SJSA1 (cell line): ENCODE measurements at places on chromosomes 11 and 22. TPM values are rescaled to one million over a fixed set of nuclear protein-coding genes. Genes with fewer than 3 reads are reported as not detected.
A peak's percentile ranks its signal among the peaks of the same experiment; 100 is the strongest.

DNA sequence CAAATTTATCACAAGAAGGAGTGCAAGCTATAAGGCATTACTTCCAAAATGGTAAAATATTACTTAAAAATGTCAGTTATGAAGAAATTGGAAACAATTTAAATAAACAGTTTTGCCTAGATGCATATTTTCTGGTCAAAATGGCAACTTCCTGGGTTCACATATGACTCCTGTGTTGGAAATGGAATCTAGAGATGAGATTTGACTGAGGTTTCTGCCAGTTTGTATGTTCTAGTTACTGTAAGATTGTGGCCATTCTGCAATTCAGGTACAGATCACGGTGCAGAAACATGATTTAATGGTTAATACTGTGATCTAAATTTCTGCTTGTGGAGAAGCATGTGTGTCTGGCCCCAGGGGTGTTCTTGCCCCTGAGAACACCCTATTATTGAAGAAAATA is 3.4 kb upstream of the OR4C6 start:
- no peaks in the 10 kb centered on the region for H3K27me3 ChIP-seq
- H3K4me3 ChIP-seq: no peak overlapping the region
- H3K36me3 ChIP-seq: no peaks in the 10 kb centered on the region
- no peak overlapping the region for H3K27ac ChIP-seq
- DNase-seq: no peak

The ISX gene
- total RNA-seq: not detected in 2 replicates

- peak overlapping the region; percentile 61 for H3K27ac ChIP-seq
- H3K27me3 ChIP-seq: no peaks in the 10 kb centered on the region
- peak overlapping the region; percentile 64 for H3K4me3 ChIP-seq
- peaks cover 36% of the 10 kb centered on the region for H3K4me1 ChIP-seq
- peak; percentile 50 for DNase-seq
- H3K36me3 ChIP-seq: 0 out of 2 replicates have a peak, but pooled peaks cover 6% of the 10 kb centered on the region
Measured at GRCh38 chr11:19714387-19715363, 2.0 kb downstream of the NAV2 start.

- no peaks in the 10 kb centered on the region for H3K36me3 ChIP-seq
- no peak overlapping the region for H3K27ac ChIP-seq
- no peaks in the 10 kb centered on the region for H3K4me1 ChIP-seq
- DNase-seq: no peak
- H3K27me3 ChIP-seq: no peaks in the 10 kb centered on the region
- no peak overlapping the region for H3K4me3 ChIP-seq
Measured at GRCh38 chr11:106551744-106552673, 466.3 kb downstream of the GUCY1A2 start.

GRCh38 chr11:57154739-57155138 is 27.0 kb upstream of the LRRC55 start:
- DNase-seq: no peak
- H3K27me3 ChIP-seq: peaks cover 10% of the 10 kb centered on the region; the same call in 1 of the 2 replicates
- no peak overlapping the region for H3K4me3 ChIP-seq
- H3K4me1 ChIP-seq: no peaks in the 10 kb centered on the region

DNA sequence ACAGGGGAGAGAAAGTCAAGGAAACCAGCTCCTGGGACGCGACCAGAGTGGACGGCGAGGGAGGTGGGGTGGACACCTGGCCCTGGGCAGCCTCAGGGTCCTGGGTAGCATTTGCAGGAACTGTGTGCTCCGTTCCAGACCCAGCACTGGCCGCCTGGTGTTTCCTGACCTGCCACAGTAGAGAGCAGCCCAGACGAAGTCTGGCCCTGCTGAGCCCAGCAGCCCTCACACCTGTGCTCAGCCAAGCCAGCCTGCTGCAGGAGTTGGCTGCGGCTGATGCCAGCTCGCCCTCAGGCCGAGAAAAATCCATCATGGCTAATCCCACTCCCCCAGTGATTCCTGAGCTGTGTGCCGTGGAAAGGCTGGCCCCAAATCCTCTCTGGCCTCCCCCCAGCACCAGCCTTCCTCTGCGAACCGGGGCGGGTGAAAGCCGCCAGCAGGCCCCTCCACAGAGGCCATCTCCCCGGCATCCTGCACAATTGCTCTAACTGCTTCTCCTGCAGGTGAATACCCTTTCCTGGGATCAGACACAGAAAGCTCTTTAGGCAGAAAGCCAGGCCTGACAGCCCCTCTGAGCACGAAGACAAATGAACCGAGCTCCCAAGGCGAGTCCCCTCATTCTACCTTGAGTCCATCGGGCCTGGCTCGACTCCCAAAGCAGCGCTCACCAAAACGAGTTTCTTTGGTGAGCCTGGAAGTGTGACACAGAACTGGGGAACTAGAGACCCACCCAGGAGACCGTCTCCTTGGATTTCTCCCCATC is 88.6 kb downstream of the RTL6 start:
- H3K4me3 ChIP-seq: no peak overlapping the region
- H3K27ac ChIP-seq: no peak overlapping the region
- no peaks in the 10 kb centered on the region for H3K27me3 ChIP-seq
- H3K36me3 ChIP-seq: no peaks in the 10 kb centered on the region

- H3K4me1 ChIP-seq: peaks cover 10% of the 10 kb centered on the region
- no peaks in the 10 kb centered on the region for H3K27me3 ChIP-seq
- no peak for DNase-seq
- peaks cover 28% of the 10 kb centered on the region for H3K36me3 ChIP-seq
- no peak overlapping the region for H3K4me3 ChIP-seq
- H3K27ac ChIP-seq: no peak overlapping the region
Measured at GRCh38 chr22:28771195-28771791, 1.2 kb upstream of the CCDC117 start.

GRCh38 chr11:131038597-131038996 is 122.3 kb upstream of the SNX19 start:
- no peak overlapping the region for H3K27ac ChIP-seq
- H3K27me3 ChIP-seq: no peaks in the 10 kb centered on the region
- no peaks in the 10 kb centered on the region for H3K36me3 ChIP-seq
- peaks cover under 1% of the 10 kb centered on the region for H3K4me1 ChIP-seq
- no peak for DNase-seq
- no peak overlapping the region for H3K4me3 ChIP-seq

The LSP1 gene
- 0.50 and 3.4 TPM in 2 replicates for total RNA-seq

The ARHGAP42 gene
- total RNA-seq: 17.2 and 20.3 TPM in 2 replicates

DNA sequence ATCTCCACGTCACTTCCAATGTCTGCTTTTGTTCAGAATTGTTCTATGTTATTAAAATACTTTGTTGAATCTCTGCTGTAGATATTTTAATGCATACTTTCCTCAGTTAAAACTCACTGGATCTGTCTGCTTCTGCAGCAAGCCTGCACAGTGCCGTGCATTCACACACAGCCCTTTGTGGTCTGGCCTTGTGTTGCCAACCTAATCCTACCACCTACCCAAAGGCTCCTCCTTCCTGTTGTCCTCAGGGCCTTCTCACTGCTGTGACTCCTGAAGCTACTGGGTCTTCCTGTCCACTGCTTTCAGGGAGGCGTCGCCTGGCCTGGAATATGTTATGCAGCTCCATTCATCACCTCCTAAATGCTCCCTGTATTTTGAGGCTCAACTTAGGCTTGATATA is 67.0 kb downstream of the PPP6R3 start:
- no peak overlapping the region for H3K4me3 ChIP-seq
- no peaks in the 10 kb centered on the region for H3K27me3 ChIP-seq
- H3K36me3 ChIP-seq: peaks cover 92% of the 10 kb centered on the region
- H3K27ac ChIP-seq: no peak overlapping the region

DNA sequence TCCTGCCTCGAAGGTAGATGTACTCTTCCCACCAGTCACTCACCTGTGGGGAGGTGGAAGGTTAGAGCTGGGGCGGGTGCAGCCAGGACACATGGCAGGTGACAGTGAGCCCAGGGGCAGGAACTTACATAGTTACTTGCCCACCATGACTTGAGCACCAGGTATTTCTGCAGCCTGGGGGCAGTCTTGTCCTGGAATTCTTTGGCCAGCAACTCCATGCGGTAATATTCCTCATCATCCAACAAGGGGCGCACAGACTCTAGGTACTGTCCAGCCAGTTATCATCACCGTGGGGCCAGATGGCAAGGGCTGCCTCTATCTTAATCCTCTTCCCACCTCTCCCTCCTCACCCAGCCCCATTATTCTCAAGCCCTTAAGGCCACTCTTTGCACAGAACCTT is 2.2 kb downstream of the CPT1B start:
- H3K4me3 ChIP-seq: no peak overlapping the region
- no peaks in the 10 kb centered on the region for H3K27me3 ChIP-seq
- H3K27ac ChIP-seq: no peak overlapping the region
- no peak for DNase-seq
- H3K36me3 ChIP-seq: peaks cover 15% of the 10 kb centered on the region

The TRIM49 gene
- not detected in 2 replicates for total RNA-seq

DNA sequence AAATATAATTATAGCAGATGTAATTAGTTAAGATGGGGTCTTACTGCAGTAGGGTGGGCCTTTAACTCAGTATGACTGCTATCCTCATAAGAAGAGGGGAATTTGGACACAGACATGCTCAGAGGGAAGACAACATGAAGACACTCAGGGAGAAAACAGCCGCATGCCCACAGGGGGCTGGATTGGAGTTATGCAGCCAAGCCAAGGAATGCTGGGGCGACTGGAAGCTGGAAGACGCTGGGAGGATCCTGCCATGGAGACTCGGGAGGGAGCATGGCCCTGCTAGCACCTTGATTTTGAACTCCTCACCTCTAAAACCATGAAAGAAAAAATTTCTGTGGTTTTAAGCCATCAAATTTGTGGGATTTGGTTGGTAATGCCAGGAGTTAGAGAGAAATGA is 40.9 kb downstream of the PANX1 start:
- H3K36me3 ChIP-seq: no peaks in the 10 kb centered on the region
- H3K27ac ChIP-seq: no peak overlapping the region
- no peak for DNase-seq
- H3K4me3 ChIP-seq: no peak overlapping the region
- H3K27me3 ChIP-seq: no peaks in the 10 kb centered on the region

The DUSP8 gene
- 0.13 and 0.82 TPM in 2 replicates for total RNA-seq

The POU2AF1 gene
- not detected in 2 replicates for total RNA-seq

The THAP7 gene
- total RNA-seq: 49.0 and 51.1 TPM in 2 replicates

The MMP13 gene
- not detected in 2 replicates for total RNA-seq

- H3K4me1 ChIP-seq: no peaks in the 10 kb centered on the region
- no peaks in the 10 kb centered on the region for H3K27me3 ChIP-seq
- no peak overlapping the region for H3K27ac ChIP-seq
- H3K4me3 ChIP-seq: no peak overlapping the region
Measured at GRCh38 chr11:3686751-3687150, 15.6 kb upstream of the CHRNA10 start.

DNA sequence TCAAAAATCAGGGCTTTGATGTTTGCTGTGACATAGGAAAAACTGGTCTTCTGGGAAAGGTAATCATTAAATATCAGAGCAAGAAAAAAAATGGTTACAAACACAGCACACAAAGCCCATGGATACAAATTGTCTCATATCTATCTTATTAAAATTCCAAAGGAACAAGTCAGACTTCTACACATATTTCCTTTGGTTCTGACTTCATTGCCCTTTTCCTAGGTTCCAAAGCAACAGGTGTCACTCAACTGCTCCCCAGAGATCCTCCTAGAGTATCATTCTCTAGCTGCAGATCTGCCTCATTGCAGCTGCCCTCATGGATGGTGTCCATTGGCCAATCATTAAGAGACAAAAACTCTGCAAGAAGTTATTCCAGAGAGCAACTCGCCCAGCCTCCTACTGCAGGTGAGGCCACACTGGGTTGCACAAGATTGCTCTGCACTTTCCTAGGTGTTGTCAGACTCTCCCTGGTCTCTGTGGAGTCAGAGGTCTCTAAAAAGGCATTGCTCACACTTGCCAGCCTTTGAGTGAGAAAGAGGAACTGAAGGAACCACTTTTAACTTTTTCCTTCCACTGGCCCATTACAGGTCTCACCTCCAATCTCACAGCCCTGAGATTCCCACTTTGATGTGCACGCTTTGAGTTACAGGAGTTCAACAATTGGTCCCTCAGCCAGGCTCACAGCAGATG is 5.7 kb downstream of the DRICH1 start:
- no peaks in the 10 kb centered on the region for H3K4me1 ChIP-seq
- no peak overlapping the region for H3K27ac ChIP-seq
- H3K36me3 ChIP-seq: no peaks in the 10 kb centered on the region
- H3K4me3 ChIP-seq: no peak overlapping the region

GRCh38 chr22:50718352-50718709 is 19.7 kb upstream of the ACR start:
- H3K27me3 ChIP-seq: peaks cover 43% of the 10 kb centered on the region
- no peak overlapping the region for H3K4me3 ChIP-seq
- no peak overlapping the region for H3K27ac ChIP-seq

GRCh38 chr22:19619144-19620009 is 94.9 kb upstream of the SEPTIN5 start:
- no peak for DNase-seq
- no peaks in the 10 kb centered on the region for H3K4me1 ChIP-seq
- peaks cover 7% of the 10 kb centered on the region for H3K27me3 ChIP-seq
- no peak overlapping the region for H3K27ac ChIP-seq
- H3K4me3 ChIP-seq: no peak overlapping the region
- no peaks in the 10 kb centered on the region for H3K36me3 ChIP-seq

GRCh38 chr11:34356913-34357700 is 703 bp downstream of the ABTB2 start:
- H3K4me3 ChIP-seq: peak overlapping the region; percentile 40
- peaks cover 26% of the 10 kb centered on the region for H3K4me1 ChIP-seq
- no peak overlapping the region for H3K27ac ChIP-seq

DNA sequence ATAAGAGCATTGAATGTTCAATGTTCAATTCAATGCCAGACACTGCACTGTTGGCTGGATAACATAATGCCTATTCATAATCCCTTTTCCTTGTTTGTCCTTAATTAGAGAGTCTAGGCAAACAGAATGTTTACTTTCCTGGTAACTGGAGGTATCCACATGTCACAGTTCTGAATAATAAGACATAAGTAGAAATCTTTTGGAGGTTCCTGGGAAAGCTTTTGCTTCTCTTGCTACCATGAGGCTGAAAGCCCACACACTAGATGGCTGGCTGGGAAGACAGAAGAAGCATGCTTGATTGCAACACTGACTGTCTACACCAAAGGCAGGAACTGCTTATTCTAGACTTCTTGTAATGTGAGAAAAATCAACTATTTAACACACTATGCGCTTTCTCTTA is 79.5 kb downstream of the GAB2 start:
- no peaks in the 10 kb centered on the region for H3K36me3 ChIP-seq
- no peaks in the 10 kb centered on the region for H3K4me1 ChIP-seq
- H3K27me3 ChIP-seq: no peaks in the 10 kb centered on the region
- no peak overlapping the region for H3K27ac ChIP-seq

The TMEM191C gene
- total RNA-seq: 1.2 TPM in 1 of 2 replicates, not detected in the other

- no peaks in the 10 kb centered on the region for H3K27me3 ChIP-seq
- H3K36me3 ChIP-seq: no peaks in the 10 kb centered on the region
- no peak for DNase-seq
- H3K27ac ChIP-seq: no peak overlapping the region
- no peaks in the 10 kb centered on the region for H3K4me1 ChIP-seq
- no peak overlapping the region for H3K4me3 ChIP-seq
Measured at GRCh38 chr22:33659448-33659847, 260.8 kb downstream of the LARGE1 start.

The RFPL1 gene
- not detected in 2 replicates for total RNA-seq
